Urothelium cell line (cell line): ENCODE measurements at places on chromosomes 7 and 10.

GRCh38 chr10:35778306-35778705 is 136.2 kb upstream of the FZD8 start:
- DNase-seq: no peak

DNA sequence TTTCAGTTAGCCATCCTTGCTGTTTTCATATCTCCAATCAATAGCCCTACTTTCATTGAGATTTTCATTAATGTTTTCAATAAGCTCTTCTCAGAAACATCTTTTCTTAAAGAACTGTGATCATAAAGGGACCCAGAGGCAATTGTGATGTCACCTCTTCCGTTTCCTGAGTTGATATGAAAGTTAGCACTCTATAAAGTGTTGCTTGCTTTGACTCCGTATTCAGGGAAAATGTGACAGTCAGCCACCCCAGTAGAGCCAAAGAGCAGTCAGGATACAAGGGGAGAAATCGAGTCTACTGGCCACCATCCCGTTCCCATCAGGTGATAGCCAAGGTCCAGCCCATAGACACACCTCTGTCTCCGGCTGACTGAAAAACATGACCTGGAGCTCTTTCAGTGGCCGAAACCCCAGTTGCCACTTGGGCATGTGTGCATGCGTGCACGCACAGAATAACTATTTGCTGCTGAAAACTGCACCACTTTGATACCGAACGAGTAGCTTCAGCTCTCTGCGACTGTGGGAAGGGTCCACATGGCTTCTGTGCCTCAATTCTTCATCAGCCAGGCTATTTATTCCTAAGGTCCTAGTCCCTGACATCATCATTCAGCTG is 291.4 kb downstream of the USP6NL start:
- DNase-seq: no peak

DNA sequence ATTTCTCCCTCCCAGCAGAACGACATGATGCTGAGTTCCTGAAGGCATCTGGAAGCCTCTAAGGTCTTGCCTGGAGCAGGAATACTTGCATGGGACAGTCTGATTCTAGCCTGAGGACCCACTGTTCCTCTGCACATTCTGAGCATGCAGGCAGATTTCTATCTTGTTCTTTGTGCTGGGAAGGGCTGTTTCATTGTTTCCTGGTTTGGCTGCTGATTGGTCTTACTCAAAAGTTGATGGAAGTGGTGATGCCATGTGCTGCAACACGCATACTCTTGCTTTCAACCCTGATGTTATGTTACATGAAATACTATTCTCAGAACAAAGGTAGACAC is 307.0 kb downstream of the GATA3 start:
- no peak for DNase-seq

GRCh38 chr10:63920926-63921325 is 399.7 kb downstream of the REEP3 start:
- no peak for DNase-seq

GRCh38 chr10:73914036-73914435 is 3.1 kb downstream of the PLAU start:
- DNase-seq: no peak

GRCh38 chr10:14742382-14742781 is 32.3 kb downstream of the FAM107B start:
- DNase-seq: no peak

DNA sequence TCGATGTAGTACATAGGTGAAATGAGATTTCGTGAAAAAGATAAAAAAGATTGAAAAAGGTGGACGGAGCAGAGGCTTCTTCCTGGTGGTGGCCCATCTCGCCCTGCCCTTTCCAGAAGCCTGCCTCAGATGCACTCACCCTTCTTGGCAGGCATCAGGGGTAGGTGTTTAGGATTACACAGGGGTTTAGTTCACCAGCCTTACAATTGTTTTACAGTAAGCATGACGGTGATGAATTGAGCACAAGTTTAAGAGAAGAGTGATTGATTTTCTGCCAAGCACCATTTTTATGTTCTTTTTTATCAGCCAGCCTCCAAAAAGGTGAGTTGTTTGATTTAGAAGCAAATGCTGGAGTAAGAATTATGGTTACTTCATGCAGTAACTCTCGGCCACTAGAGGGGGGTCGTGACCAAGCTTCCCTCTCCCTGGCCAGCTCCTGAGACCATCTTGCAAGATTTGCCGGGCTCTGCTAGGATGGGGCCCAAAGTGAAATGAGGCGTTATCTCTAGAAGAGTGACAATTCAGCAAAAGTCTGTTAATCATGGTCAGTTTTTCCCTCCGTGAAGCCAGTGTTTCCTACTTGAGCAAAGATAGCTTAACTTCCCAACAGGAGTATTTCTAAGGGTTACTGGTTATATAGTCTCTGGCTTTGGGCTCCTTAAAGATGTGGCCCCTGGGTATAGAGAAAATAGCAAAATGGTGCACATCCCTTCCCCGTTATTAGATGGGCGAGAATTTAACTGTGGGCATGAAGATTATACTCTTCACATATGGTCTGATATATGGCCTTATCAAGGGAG is 228.8 kb downstream of the BMPER start:
- peak; percentile 82 for DNase-seq

- DNase-seq: no peak
Measured at GRCh38 chr10:49311555-49312236, 12.7 kb downstream of the C10orf71 start.

GRCh38 chr7:139902436-139903102 is 73.5 kb downstream of the TBXAS1 start:
- no peak for DNase-seq
